HL-60 (cell line): ENCODE measurements at places on chromosomes 7 and 10.

DNA sequence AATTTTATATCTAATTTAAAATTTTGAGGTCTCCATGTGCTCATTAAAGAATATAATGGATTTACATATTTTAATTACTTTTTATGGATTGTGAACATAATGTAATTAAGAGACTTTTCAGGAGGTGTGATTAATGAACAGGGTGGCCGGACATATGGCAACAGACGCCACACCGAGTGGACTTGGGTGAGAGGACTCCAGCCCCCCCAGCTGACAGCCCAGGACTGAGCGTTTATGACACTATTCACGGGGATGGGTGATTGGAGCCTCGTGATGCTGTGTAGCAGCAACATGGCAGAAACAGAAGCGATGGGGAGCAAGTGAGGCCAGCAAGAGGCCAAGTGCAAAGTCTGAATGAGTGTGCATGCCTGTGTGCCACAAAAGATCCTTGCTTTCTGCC, 1176.9 kb downstream of the TYW1 start:
- DNase-seq, result no peak

- DNase-seq, result no peak
These were observed 64.6 kb downstream of the FAM185A start for GRCh38 chr7:102813191-102814024.

DNA sequence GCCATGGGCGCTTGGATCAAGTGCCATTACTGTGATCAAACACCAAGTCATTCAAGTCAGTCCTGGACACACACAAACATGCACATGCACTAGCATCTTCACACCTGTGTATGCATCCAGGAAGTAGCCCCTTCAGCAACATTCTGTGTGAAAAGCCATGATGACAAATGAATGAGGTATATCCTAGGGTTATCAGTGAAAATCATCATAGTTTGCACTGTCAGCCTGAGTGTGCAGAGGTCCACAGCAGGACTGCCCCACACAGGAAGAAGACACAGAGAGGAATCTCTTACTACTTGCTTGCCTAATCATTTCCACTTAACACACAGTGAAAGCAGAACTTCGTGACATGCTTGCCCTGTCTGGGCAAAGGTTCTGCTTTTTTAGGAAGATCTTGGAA, 184.0 kb upstream of the ADO start:
- peak; percentile 70 for DNase-seq

GRCh38 chr7:155227788-155228458, 69.8 kb upstream of the INSIG1 start:
- DNase-seq, result no peak

- no peak for DNase-seq
These were observed 153.2 kb upstream of the ADCY1 start for GRCh38 chr7:45420843-45421495.

GRCh38 chr7:142511801-142512200, 237.5 kb upstream of the PRSS1 start:
- DNase-seq, result no peak

GRCh38 chr7:74575083-74575784, 82.3 kb upstream of the GTF2I start:
- DNase-seq, result no peak

- DNase-seq, result no peak
These were observed 305.8 kb downstream of the PLXNA4 start for GRCh38 chr7:132270517-132270916.

DNA sequence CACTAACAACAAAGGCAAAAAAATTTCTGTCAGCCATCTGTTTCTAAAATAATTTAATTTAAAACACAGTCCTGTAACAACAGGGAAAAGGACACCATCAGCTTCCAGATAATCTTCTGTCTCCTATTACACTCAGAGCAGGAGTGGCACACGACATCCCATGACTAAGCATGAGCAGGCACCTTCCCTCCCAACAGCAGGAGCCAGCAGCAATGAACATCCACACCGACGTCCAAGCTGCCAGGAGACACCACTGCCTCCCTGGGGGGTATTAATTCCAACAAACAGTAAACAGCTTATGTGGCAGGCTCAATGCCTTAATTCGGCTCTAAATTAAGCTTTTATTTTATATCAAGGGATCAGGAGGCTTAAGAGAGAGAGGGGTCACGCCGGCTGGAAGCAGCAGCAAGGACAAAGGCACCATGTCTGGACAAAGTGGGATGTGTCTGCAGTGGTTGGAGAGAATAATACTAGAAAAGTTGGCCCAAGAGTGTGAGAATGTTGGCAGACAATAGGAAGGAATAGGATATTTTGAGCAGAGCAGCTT, 45.7 kb downstream of the KIAA1549 start:
- DNase-seq, result no peak

- no peak for DNase-seq
These were observed 3.8 kb upstream of the TFEC start for GRCh38 chr7:116034411-116034810.

DNA sequence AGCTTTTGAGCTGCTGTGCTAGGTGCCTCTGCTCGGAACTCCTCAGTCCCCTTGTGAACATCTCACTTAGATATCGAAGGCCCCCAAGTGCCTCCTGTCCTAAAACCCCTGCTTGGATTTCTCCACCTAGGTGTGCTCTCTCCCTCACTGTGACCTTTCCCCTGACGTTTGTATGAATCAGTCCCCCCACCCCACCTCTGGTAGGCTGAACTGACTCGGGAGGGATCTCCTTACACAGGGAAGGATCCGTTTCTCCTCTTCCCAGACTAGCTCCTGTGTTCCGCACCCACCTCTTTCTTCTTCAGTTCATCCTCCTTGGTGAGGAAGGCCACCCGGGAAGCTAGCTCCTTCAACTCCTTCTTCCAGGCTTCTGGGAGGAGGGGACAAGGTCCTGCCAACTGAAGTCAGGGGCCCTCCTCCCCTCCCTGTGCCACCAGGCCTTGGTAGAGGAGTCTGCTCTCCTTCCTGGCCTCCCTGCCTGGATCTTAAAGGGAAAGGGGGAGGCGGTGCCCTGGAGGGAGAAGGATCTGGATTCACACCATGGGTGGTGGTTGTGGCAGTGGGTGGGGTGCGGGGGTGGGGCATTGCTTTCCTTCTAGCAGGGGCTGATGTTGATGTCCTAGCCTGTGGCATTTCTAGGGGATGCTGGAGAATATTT, 6.8 kb downstream of the TBATA start:
- DNase-seq, result no peak

GRCh38 chr7:99792967-99793366, 9.0 kb upstream of the CYP3A4 start:
- DNase-seq, result no peak

GRCh38 chr7:120783273-120783672, 74.7 kb downstream of the TSPAN12 start:
- no peak for DNase-seq

- no peak for DNase-seq
These were observed 91.4 kb upstream of the FAM133B start for GRCh38 chr7:92681633-92682032.
